ENCODE measurements at places on chromosomes 6 and 20.

DNA sequence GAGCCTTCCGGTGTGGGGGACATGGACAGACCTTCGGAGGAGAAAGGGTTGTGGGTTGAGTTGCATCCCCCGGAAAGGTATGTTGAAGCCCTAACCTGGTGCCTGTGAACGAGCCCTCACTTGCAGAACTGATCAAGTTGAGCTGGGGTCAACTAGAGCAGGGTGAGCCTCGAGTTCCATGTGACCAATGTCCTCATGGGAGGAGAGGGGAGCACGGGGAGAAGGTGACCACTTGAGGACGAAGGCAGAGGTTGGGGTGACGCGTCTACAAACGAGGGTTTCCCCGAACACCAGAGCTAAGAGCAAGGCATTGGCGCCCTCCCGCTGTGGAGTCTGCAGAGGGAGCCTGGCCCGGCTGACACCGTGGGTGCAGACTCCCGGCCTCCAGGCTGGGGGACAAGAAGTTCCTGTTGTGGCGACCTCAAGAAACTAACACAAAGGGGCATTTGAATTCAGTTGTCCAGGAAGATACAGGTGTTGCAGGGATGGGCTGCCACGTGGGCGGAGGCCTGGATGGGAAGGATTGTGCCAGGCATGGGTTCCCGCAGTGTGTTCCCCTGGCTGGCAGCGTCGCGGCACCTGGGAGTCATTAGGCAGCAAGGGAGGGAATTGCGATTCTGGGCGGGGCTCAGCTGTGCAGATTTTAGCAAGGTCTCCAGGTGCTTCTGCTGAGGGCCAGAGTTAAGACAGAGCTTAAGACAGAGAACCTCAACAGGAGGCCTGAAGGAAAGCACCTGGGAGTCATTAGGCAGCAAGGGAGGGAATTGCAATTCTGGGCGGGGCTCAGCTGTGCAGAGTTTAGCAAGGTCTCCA, 20.4 kb upstream of the UNC93A start:
- DNase-seq: no peak

- DNase-seq: no peak
Observed at GRCh38 chr6:19692506-19693298, 144.5 kb upstream of the ID4 start.

GRCh38 chr6:36855750-36856149, 16.5 kb upstream of the CPNE5 start:
- DNase-seq: no peak

- DNase-seq: no peak
Observed at GRCh38 chr6:110558575-110558974, 82.2 kb upstream of the SLC22A16 start.

GRCh38 chr20:48414786-48415185, 413.0 kb downstream of the PREX1 start:
- DNase-seq: no peak

Measured in LoVo (cell line).